ENCODE measurements at places on chromosomes 4 and X.

GRCh38 chr4:187071946-187072600 lies 348.4 kb upstream of the FAT1 start:
- no peak for DNase-seq

DNA sequence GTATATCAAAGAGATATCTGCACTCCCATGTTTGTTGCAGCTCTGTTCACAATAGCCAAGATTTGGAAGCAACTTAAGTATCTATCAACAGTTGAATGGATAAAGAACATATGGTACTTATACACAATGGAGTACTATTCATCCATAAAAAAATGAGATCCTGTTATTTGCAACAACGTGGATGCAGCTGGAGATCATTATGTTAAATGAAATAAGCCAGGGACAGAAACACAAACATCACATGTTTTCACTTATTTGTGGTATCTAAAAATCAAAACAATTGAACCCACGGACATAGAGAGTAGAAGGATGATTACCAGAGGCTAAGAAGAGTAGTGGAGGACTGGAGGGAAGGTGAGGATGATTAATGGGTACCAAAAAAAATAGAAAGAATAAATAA lies 14.2 kb downstream of the IQCM start:
- no peak for DNase-seq

- no peak for DNase-seq
Observed at GRCh38 chrX:150324035-150324728, 38.9 kb upstream of the MAMLD1 start.

- DNase-seq = no peak
Observed at GRCh38 chrX:113300580-113300979, 459.9 kb upstream of the AMOT start.

GRCh38 chrX:327660-328126 lies 9.1 kb upstream of the GTPBP6 start:
- DNase-seq = no peak

DNA sequence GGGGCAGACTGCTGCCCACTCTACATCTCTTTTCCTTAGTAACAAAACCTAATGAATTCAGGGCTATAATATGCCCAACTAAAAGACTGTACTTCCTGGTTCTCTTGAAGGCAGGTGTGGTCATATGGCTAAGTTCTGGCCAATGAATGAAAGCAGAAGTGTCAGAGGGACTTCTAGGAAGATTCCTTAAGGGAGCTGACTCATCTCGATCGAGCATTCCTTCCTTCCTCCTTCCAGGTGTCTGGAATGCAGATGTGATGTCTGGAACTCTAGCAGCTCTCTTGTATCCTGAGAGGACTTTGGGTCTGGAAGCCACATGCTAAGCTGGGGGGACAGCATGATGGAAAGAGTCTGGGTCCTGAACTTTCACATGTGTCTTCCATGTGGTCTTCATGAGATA lies 116.2 kb upstream of the STX18 start:
- DNase-seq = no peak

DNA sequence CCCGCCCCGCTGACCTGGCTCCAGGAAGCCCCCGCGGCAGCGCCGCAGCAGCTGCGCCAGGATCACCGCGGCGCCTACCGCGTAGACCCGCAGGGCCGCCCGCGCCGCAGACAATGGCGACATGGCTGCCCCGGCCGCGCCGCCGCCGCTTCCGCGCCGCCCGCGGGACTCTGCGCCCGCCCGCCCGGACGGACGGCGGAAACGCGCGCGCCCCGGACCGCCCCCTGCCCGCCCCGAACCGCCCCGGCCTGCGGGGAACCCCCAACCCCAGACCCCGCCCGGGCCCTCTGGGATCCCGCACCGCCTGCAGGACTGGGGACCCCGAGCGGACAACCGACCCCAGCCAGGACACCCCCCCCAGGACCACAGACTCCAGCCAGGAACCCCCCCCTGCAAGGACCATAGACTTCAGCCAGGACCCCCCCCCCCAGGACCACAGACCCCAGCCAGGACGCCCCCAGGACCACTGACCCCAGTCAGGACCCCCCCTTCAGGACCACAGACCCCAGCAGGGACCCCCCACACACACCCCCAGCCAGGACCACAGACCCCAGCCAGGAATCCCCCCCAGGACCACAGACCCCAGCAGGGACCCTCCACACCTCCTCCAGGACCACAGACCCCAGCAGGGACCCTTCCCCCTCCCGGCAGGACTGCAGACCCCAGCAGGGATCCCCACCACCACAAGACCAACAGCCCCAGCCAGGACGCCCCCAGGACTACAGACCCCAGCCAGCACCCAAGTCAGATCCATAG lies at the start of the genes DHRSX and ZBED1:
TSS of gene DHRSX (minus strand) at position 174 of the 756 bp plus-strand sequence. CDS start at position 123, 51 bp downstream.
TSS of gene ZBED1 (minus strand) at position 174 of the 756 bp plus-strand sequence. CDS start 10,257 bp downstream, outside the sequence.
- no peak for DNase-seq

DNA sequence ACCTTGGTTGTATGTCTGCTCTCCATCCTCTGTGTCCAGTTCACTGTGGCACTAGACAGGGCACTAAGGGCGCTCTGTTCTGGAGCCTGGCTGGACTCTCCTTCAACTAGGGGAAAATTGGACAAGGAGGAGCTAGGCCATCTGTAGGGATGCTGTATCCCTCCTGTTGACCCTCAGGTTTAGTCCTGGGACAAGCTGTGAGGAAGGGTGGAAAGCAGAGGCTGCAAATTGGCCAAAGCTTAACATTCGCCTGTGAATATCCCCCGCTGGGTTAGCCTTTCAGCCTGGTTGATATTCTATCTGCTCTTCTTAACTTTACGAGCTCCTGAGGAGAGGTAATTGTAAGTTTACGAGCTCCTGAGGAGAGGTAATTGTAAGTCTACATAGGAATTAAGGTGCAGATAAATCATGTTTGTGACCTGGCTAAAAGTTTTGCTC lies 64.4 kb upstream of the ENPEP start:
- no peak for DNase-seq

DNA sequence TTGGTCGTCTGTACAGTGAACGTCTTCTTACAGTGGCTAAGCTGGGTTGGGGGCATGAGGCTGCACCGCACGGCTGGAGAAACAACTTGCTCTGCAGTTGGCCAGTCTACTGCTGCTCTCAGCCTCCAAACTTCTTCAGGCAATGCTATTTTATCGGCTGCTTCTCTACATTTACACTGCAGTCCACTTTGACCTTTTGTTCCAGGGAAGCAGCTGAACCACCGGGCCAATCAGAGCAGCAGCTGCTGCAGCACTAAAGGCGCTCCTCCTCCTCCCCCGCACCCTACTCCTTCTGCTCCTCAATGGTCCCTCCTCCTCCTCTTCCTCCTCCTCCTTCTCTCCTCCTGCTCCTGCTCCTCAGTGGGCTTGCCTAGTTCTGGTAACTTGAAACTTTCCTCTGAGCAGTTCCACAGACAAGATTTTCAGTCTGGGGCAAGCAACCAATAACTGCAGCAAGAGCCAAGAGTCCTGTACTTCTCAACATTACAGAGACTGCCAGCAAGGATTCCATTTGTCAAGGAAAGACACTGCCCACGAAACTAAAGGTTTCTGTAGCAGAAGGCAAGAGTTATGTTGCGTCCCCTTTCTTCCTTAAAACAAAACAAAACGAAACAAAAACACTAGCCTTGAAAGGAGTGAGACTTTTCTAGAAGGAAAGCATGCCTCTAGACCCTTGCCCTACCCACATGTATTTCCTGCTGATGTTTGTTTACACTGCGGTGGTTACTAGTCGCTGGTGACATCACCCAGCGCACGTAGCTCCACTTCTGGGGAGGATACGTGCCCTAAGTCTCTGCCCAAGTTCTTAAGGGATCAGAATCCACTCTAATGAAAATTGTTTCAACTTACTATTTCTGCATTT lies 125.7 kb upstream of the NAP1L5 start:
- peak; percentile 53 for DNase-seq

DNA sequence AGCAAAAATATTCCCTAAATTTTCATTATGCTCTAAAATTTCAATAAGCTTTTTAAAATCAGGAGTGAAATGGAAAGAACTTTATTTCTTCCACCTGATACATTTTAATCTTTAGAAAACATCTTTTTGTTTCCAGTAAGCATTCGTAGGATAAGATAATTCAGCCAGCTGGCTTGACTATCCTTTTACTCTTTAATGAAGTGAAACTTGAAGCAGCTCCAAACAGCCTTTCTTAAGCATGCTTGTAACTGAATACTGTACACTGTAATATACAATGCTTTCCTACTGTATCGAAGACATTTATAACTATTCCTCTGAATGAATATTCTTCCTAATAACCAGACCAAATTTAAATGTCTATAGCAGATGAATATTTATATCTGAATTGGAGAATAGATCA lies 98.8 kb downstream of the KLHL4 start:
- no peak for DNase-seq

- no peak for DNase-seq
Observed at GRCh38 chr4:139933104-139933503, 220.9 kb downstream of the MAML3 start.

DNA sequence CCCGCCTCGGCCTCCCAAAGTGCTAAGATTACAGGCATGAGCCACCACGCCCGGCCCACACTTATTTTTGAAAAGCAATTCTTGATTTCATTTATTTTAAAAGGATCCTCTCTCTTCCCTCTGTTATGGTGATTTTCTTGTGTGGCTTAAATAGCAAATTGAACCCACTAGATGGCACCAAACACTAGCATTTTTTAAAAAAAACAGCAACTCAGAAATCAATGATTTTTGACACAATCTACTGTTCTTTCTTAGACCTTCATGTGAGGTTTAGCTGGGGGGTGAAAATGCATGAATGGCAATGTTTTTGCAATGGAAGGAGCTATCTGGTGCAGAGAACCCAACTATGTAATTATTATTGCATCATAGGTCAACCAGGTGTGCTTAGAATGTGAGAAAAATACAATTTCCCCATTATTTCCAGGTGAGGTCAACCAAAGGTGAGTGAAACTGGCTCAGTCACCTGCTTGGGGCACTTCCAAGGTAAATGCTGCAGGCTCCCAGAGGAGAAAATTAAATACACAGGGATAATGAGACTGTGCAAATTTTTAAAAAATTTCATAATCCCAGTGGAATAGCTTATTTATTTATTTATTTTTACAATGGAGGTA lies 226.7 kb upstream of the PRKX start:
- DNase-seq = no peak

GRCh38 chrX:10615931-10616774 lies 4.2 kb downstream of the MID1 start:
- no peak for DNase-seq

GRCh38 chr4:55012363-55013230 lies 112.8 kb downstream of the KDR start:
- DNase-seq = no peak

GRCh38 chrX:17692709-17693346 lies 44.5 kb upstream of the SCML1 start:
- no peak for DNase-seq

- no peak for DNase-seq
Observed at GRCh38 chr4:159284733-159285132, 181.9 kb downstream of the RAPGEF2 start.

DNA sequence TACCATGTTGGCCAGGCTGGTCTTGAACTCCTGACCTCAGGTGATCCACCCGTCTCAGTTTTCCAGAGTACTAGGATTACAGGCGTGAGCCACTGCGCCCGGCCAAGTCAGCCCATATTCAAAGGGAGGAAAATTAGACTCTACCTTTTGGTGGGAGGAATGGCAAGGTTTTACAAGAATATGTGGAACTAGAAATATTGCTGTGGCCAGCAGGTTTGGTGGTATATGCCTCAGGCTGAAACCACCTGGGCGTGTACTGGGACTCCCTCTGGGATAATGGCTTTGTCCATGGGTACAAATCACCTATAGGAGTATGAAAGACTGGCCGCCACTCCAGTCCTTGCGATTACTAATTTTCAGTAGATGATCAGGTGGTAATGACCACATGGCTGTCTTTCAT lies 32.4 kb downstream of the SAT1 start:
- no peak for DNase-seq

Data from thoracic aorta (tissue), 2 donors.